ENCODE measurements at places on chromosomes 3 and 15.

- peak; percentile 6 for DNase-seq
Observed at GRCh38 chr3:112372396-112372795, 39.4 kb downstream of the CD200 start.

GRCh38 chr3:52444860-52445793 is at the start of gene SEMA3G:
SEMA3G (minus strand) TSS chr3:52445103; CDS start chr3:52445027, 76 bp downstream.
- peak; percentile 81 for DNase-seq

GRCh38 chr3:42688016-42688415 is 2.7 kb downstream of the KLHL40 start:
- no peak for DNase-seq

GRCh38 chr3:155161640-155162292 is 81.6 kb downstream of the MME start:
- DNase-seq: no peak

DNA sequence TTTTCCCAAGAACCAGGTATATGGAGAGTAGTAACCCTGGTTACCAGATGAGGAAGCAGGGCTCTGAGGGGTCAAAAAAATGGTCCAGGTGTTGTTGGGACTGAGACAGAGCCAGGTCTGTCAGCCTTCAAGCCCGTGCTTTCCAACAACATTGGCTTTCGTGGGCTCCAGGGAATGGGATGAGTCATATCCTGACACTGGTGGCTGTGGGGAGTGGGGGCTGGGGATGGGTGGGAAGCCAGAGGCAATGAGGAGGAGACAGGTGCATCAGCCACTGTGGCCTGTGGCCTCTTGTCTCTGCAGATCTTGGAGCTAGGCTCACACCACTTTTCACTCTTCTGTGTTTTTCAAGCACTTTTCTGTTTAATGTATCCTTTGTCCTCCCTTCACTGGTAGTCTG is 38.2 kb downstream of the CORO2B start:
- DNase-seq: no peak

DNA sequence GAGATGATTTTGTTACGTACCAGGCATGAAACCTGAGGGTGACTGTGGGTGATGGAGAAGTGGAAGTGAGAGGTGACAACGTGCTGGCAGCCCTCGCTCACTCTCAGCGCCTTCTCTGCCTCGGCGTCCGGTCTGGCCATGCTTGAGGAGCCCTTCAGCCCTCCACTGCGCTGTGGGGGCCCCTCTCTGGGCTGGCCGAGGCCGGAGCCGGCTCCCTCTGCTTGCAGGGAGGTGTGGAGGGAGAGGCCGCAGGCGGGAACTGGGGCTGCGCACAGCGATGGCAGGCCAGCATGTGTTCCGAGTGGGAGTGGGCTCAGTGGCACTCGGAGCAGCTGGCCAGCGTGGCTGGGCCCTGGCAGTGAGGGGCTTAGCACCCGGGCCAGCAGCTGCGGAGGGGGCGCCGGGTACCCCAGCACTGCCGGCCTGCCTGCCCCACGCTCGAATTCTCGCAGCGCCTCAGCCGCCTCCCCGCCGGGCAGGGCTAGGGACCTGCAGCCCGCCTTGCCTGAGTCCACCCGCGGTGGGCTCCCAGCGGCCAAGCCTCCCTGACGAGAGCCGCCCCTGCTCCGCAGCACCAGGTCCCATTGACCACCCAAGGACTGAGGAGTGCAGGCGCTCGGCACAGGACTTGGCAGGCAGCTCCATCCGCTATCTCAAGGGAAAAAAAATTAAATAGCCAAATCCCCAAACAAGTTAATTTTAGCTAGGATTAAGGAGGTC is 29.7 kb upstream of the MYRIP start:
- no peak for DNase-seq

DNA sequence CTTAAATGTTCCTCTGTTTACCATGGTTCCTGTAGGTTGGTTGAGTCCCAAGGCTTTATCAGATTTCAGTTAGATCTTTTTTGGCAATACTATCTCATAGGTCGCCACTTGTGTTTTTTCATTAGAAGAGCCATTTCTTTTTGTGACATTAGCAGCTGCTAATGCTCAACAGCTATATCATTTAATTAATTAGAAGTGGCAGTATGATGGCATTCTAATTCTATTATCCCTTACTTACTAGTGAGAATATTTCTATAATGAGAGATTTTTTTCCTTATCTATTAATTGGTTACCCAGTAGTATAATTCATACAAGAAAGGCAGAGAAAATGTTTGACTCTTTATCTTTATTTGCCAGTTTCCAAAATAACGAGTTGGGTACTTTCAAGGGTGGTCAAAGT is 25.2 kb downstream of the FRMD4B start:
- DNase-seq: no peak

GRCh38 chr15:80199869-80200268 is 47.1 kb downstream of the FAH start:
- DNase-seq: no peak

DNA sequence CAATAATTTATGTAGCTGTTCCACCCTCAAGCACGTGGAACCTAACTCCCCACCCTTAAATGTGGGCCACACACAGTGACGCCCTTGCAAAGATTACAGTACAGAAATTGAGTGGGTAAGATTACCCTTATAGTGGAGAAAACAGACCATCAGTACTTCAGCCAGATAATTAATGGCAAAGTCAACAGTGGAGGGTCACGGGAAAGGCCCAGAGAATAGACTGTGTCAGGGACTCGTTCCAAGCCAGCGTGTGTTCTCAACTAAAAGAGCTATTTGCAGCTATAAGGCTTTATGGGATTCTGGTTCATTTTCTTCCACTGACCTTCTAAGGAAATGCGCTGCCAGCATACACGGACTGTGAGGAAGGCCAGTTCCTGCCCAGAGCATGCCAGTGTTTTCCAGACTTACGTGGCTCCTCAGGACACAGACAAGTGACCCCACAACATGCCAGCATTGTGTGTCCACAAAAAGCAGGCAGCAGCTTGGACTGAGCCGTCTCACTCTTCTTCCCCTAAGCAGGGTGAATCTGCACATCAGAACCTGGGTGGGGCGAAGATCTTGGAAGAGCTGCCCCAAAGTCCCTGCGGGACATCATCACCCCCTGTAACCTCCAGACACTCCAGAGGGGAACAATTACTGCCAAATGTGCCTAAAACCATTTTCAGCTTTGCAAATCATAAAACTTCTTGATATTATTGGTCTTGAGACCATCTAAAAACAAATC is 428.5 kb downstream of the OCA2 start:
- no peak for DNase-seq

- no peak for DNase-seq
Observed at GRCh38 chr15:45105586-45105985, 8.4 kb downstream of the DUOX2 start.

DNA sequence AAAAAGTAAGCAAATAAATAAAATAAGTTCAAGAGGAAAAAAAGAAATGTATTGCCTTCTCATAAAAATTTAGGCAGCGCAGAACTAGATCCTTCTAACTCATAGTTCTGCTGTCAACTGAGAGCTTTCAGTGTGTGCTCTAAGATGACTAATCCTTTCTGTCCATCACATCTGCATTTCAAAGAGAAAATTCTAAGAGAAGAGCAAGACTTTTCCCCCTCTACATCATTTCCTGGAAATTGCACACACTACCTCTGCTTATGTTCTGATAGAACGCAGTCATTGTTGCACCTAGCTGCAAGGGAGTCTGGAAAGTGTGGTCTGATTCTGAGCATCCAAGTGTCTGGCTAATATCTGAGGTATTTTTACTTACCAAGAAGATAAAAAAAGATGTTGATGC is 39.6 kb upstream of the SLCO3A1 start:
- no peak for DNase-seq

DNA sequence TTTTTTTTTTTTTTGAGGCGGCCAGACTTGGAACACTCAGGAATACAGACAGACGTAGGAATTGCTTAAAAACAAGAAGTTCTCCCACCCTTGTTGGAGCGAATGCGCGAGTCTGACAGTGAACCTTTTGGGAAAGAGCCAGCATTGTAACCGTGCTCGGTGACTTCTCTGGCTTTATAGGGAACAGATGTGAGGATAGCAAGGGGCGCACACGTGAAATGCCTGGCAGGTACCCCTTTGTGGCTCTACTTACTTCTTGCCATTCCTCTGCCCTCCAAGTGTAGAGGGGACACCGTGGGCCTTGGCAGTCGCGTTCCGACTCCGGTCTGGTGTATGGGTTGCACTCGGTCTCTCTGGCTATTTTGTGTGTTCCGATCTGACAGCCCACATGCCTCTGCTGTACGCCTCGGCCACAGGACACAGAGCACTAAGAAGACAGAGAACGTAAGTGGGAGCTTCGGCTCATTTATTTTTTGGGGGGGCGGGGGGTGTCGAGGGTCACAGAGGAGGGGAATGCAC is 126.4 kb downstream of the ADAMTS9 start:
- no peak for DNase-seq

DNA sequence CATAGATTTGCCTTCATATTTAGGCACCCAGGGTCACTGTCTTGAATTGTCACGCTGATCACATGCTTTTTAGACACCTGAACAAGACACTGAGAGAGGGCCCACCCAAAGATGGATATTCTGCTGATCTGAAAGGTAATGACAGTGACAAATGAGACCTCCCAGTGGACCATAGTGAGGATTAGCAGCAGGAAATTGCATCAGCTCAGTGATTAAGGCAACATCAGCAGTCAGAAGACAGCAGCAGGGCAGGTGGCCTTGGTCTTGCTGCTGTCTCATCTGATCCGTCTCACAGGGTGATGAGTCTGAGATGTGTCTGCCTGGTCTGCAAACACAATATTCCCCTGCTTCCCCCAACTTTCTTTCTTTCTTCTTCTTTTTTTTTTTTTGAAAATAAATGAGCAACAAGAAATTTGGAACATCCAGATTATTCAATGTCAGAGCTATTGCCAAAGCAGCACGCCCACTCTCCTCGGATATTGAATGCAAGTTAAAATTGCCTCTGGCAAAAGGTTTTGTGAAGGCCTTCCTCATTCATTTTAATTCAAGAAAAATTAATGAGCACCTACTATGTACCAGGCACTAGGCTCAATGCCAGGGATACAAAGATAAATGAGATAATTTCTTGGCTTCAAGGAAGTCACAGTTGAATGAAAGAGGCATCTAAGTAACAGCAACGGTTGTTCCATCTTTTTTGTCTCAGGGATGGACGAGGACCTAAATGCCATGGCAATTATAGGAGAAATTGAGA is 14.1 kb downstream of the OTOL1 start:
- no peak for DNase-seq

GRCh38 chr3:155065537-155065936 is 14.6 kb upstream of the MME start:
- DNase-seq: no peak

GRCh38 chr3:190369668-190370295 is 18.2 kb upstream of the CLDN16 start:
- DNase-seq: no peak

- DNase-seq: peak; percentile 68
Observed at GRCh38 chr15:43872416-43873020, 45.7 kb downstream of the WDR76 start.

GRCh38 chr3:22713936-22714335 is 489.2 kb upstream of the UBE2E2 start:
- peak; percentile 9 for DNase-seq

GRCh38 chr3:177521305-177521704 is 324.0 kb upstream of the TBL1XR1 start:
- DNase-seq: no peak

DNA sequence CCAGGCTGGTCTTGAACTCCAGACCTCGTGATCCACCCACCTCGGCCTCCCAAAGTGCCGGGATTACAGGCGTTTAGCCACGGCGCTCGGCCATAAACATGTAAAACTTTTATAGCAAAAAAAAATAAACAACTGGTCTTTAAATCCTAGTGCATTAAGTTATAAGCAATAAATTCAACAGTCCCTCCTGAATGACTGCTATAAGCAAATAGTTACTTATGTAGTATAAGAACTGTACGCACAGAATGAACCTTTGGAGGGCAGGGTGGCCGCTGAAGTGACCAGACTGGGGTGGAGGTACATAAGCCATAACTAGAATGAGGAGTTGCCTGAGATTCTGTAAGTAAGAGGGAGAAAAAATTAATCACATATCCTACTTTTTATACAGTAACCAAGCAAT is 12.6 kb downstream of the CCDC14 start:
- no peak for DNase-seq

DNA sequence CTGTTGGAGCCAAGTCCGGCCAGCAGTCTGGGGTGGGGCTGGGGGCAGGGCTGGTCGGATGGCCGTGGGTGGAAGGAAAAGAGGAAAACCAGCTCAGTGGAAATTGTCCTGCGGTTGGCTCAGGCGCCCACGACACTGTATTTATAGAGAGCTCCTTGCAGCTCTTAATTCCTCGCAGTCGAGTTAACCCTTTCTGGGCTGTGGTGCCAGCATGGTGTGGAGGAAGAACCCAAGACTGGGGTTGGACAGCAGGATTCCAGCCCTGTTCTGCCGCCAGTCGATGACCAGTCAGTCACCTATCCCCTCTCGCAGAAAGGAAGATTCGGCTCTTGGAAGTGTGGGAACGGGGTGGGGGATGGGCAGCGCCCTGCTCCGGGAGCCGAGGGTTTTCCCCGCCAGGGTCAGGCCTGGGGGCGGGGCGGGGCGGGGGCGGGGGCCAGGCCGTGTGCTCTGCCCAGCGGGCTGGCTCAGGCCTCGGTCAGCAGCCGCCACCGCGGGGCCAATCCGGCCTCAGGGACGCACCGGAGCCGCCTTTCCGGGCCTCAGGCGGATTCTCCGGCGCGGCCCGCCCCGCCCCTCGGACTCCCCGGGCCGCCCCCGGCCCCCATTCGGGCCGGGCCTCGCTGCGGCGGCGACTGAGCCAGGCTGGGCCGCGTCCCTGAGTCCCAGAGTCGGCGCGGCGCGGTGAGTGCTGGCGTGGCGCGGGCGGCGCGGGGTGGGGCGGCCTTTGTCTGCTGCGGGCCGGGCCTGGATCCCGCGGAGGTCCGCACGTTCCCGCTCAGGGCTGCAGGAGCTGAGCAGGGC is at the start of gene CD276:
TSS of gene CD276 (plus strand) at position 607 of the 804 bp plus-strand sequence. CDS start 15,257 bp downstream, outside the sequence.
- peak; percentile 20 for DNase-seq

DNA sequence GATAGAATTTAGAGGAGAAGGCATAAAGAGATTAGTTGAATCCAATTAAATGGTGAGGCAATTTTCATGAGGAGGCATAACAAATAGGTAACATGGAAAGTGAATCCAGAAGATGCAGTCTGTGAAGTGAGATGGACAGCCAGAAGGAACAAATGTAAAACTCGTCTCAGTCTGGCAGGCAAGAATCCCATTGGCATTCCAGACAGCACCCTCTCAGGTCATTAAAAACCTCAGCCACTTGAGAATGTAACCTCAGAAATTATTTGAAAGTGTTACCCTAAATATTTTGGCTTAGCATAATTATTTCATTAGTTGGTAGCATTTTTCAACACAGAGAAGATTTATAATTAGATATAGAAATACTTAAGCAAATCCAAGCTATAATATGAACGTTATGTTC is 342.3 kb downstream of the LRRC3B start:
- DNase-seq: no peak

DNA sequence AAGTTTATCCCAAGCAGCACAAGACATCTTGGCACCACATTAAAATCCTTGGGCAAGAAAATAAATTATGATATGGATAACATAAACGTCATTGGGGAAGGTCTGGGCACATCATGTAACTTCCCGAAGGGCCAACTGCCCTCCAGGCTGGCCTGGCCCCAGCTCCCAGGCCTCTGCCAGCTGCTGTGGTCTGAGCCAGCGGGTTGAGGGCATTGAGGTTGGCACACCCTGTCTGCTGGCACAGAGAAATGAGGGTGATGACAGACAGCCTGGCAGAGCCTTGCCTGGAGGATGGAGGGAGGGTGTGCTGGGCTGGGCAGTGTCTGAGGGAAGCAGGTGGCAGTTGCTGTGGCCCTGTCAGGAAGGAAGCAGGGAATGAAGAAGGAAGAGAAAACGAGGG is 3.3 kb upstream of the RBSN start:
- peak; percentile 47 for DNase-seq
